ENCODE measurements at places on chromosomes 6 and 20. TPM values are rescaled to one million over a fixed set of nuclear protein-coding genes. Genes with fewer than 3 reads are reported as not detected.

- no peak for DNase-seq
These were observed 36.4 kb upstream of the APCDD1L start for GRCh38 chr20:58551631-58552030.

DNA sequence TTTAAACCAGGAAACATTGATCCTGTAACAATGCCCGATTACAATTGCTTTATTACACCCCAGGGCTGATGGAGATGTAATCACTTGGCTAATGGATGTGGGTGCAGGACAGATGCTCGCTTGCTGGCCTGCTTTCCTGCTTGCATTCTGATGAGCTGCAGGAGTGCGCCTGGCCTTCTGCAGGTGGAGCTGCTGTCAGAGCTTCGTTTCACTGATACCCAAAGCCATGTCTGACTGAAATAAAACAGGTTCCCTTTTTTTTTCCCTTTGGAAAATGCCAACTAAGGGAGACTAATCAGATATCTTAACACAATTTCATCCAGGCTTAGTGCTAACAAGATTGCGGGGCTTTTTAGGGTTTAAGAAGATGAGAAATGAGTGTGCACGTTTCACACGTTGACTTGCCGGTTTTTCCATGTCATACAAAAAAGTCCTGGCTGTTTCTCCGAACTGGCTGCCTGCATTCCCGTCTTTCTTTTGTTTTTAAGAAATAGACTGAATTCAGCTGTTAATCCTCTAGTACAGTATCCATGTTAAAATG is 60.7 kb downstream of the VAPB start:
- no peak for DNase-seq

GRCh38 chr20:24966317-24967012 is 17.4 kb downstream of the CST7 start:
- no peak for DNase-seq

- peak; percentile 89 for DNase-seq
These were observed 59.2 kb downstream of the TRAM2 start for GRCh38 chr6:52517502-52518278.

BNIP5 gene
- total RNA-seq: not detected

GRCh38 chr6:134549854-134550253 is 231.9 kb upstream of the SGK1 start:
- no peak for DNase-seq

GRCh38 chr20:47950124-47950912 is 165.0 kb upstream of the SULF2 start:
- DNase-seq: no peak

- DNase-seq: no peak
These were observed 37.0 kb upstream of the HINT3 start for GRCh38 chr6:125919618-125920017.

DNA sequence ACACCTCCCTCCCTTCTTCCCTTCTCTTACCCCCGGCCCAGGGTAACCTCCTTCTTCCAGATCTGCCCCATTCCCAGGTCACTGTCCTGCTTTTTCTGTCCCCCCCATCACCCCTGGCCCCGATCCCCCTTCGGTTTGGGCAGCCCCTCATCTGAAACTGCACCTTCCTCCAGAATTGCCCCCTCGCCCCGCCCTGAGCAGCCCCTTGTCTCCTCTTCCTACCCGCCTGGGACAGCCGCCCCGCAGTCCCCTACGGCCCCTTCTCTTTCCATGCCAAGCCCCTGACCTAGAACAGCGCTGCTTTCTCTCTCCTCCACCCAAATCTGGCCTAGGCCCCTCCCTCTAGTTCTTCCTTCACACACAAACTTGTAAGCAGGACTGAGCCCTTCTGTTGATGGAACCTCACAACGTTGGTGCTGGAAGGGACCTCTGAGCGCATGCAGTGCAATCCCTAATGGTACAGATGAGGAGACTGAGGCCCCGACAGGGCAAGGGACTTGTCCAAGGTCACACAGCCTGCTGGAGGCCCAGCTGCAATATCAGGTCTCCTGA is 630 bp downstream of the PPP2R5D start:
- peak; percentile 39 for DNase-seq

PSMB8 gene
- total RNA-seq: 16.2 TPM

- no peak for DNase-seq
These were observed 251.6 kb upstream of the TAB2 start for GRCh38 chr6:149065658-149066556.

PIM1 gene
- 35.0 TPM for total RNA-seq

MDFI gene
- total RNA-seq: 1.3 TPM

- DNase-seq: no peak
These were observed 37.8 kb downstream of the ZNF451 start for GRCh38 chr6:57127763-57128162.

Data from left ventricle myocardium superior (tissue), 1 donor.